ENCODE measurements at places on chromosomes 12 and 14.

- DNase-seq: no peak
These were observed 208.2 kb downstream of the DIO2 start for GRCh38 chr14:80003138-80003537.

DNA sequence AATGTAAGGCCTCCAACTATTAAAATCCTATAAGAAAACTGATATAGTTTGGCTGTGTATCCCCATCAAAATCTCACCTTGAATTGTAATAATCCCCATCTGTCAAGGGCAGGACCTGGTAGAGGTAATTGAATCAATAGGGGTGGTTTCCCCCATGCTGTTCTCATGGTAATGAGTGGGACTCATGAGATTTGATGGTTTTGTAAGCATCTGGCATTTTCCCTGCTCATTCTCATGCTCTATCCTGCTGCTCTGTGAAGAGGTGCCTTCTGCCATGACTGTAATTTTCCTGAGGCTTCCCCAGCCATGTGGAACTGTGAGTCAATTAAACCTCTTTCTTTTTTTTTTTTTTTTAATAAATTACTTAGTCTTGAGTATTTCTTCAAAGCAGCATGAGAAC is 31.9 kb downstream of the TSPAN19 start:
- no peak for DNase-seq

DNA sequence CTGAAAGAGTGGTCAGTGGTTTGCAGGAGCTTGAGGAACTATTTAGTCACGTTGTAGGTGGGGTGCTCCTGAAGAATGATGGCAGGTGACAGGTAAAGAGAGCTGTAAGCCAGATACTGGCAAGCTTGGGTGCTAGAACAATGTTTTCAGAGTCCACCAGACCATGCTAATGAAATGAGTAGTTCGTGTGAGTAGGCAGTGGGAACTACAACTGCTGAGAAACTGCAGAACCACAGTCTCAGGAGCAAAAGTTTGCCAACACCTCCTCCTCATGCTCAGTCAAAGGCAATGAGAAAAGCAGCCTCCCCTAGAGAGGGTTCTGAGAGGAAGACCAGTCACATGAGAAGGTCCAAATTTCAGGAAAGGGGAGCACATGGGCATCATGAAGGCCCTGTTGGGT is 91.3 kb downstream of the PRKD1 start:
- no peak for DNase-seq

DNA sequence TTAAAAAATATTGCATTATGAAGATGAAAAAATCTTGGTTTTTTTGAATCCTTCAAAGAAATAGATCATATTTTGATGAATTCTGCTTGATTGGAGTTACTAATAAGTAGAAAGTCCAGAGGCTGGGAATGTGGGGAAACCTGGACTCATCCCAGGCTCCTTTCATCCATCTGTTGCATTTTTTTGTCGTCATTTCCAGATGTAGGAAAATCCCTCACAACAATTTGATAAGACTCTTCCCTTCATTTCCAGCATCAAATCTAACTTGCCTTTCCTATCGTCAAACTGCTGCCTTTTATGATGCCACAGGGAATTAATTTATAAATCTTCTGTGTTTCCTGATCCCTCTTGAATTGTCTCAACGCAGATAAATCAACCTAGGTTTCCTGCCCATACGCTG is 211.6 kb downstream of the FBXL14 start:
- no peak for DNase-seq

GRCh38 chr12:124032265-124032886 is 59.4 kb downstream of the ZNF664 start:
- DNase-seq: no peak

Measured in stimulated activated CD8-positive, alpha-beta memory T cell treated with anti-CD3 and anti-CD28 coated beads, Interleukin-7, amount 100 ng/mL, for 48 hours (primary cell).